ENCODE measurements at places on chromosomes 16 and 17.

GRCh38 chr17:4154201-4154600 is 11.2 kb downstream of the CYB5D2 start:
- DNase-seq, result no peak

- no peak for DNase-seq
Measured at GRCh38 chr17:69441179-69441578, 26.7 kb downstream of the MAP2K6 start.

GRCh38 chr16:2769675-2770056 is 7.4 kb downstream of the ELOB start:
- no peak for DNase-seq

DNA sequence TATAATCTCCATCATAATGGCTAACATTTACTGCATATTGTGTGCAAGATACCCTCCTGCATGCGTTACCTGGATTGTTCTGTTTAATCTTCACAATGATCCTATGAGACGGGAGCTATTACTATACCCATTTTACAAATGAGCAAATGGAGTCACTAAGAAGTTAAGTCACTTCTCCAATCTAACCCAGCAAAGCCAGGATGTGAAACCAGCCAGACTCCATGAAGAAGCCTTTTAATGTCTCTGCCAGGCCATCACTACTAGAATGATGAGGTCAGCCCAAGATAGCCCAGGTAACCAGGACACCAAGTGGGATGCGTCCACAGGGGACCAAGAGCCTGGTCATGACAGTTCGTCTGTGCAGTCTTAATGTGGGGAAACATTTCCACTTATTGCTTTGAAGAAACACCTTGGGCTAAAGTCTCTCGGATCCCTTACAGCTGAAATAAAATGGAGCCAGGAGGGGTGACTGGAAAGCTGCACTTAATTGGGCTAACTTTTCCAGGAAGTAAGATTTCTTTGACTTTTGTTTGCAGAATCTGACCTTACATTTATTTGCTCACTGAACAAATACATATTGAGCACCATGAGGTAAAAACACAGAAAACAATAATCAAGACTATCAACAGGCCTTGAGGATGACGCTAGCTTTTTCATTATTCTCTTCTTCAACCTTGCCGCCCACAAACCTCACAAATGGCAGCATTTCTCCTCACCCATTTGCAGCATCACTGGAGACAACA is 926 bp upstream of the SHCBP1 start:
- no peak for DNase-seq

GRCh38 chr17:49482144-49482817 is 12.8 kb upstream of the NGFR start:
- DNase-seq, result no peak

DNA sequence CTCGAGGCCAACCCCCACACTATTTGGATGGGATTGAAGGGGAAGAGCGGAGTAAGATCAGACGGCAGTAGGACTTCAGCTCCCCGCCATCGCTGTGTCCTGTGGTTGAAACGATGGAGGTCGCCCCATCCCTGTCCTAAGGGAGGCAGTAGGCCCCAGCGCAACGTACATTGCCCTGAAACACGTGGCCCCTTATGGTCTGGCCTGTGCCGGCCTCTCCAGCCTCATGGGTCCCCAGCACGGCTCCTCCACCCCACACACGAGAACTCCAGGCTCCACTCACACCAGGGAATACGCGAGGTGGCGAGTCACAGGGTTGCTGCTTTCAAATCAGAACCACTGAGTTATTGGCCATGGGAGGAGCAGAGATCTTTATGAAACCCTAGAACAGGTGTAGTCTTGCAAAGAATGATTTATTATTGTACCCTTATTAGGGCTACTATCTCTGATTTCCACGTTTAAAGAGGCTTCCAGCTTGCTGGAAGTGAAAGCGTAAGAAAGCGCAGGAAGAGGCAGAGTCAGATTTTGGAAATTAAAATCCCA is 669 bp upstream of the DCTPP1 start:
- no peak for DNase-seq

DNA sequence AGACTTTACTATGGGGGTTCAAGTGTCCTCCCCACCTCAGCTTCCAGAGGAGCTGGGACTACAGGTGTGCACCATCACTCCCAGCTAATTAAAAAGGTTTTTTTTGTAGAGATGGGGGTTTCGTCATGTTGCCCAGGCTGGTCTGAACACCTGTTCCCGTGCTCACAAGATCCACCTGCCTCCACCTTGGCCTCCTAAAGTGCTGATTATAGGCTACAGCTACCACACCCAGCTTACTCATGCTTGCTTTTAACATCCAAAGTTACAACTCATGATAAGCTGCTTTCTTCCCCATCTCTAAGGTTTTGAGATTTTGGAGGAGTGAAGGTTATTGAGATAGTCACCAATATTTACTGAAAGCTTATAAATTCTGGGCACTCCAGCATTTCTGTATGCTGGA is 2.6 kb downstream of the NUP88 start:
- no peak for DNase-seq

DNA sequence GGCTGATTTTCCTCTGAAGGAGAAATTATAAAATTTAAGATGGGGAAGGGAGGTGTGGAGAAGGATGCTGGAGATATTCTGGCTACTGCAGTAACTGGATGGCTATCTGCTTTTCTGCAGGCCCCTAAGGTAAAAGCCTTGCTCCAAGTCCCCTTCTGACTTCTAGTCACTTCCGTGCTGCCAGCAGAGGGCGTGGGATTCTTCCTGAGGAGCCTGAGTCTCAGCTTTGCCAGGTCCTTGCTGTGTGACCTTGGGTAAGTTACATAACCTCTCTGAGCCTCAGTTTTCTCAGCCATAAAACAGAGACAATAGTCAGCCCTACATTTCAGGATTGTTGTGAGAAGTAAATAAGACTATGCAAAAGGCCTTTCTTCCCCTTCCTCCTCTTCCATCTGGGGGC is 24.3 kb upstream of the TMEM220 start:
- peak; percentile 56 for DNase-seq

- DNase-seq, result no peak
Measured at GRCh38 chr17:61519754-61520440, 67.7 kb downstream of the TBX4 start.

GRCh38 chr17:50573866-50574611 is 13.5 kb downstream of the CACNA1G start:
- no peak for DNase-seq

Measured in RPMI8226 (cell line).